CD4-positive, alpha-beta memory T cell (primary cell): ENCODE measurements at places on chromosomes 7 and 10. TPM values are rescaled to one million over a fixed set of nuclear protein-coding genes. Genes with fewer than 3 reads are reported as not detected.

DNA sequence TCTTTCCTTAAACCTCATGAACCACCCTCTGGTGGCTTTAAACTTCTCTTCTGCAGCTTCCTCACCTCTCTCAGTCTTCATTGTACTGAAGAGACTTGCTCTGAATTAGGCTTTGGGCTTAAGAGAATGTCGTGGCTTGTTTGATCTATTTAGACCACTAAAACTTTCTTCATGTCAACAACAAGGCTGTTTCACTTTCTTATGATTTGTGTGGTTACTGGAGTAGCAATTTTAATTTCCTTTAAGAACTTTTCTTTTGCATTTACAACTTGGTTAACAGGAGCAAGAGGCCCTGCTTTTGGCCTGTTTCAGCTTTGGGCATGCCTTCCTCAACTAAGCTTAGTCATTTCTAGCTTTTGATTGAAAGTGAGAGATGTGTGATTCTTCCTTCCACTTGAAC is 38.1 kb upstream of the CDHR3 start:
- no peak overlapping the region for H3K4me3 ChIP-seq
- no peaks in the 10 kb centered on the region for H3K36me3 ChIP-seq
- no peaks in the 10 kb centered on the region for H3K27me3 ChIP-seq
- DNase-seq = no peak
- no peak overlapping the region for H3K27ac ChIP-seq

DNA sequence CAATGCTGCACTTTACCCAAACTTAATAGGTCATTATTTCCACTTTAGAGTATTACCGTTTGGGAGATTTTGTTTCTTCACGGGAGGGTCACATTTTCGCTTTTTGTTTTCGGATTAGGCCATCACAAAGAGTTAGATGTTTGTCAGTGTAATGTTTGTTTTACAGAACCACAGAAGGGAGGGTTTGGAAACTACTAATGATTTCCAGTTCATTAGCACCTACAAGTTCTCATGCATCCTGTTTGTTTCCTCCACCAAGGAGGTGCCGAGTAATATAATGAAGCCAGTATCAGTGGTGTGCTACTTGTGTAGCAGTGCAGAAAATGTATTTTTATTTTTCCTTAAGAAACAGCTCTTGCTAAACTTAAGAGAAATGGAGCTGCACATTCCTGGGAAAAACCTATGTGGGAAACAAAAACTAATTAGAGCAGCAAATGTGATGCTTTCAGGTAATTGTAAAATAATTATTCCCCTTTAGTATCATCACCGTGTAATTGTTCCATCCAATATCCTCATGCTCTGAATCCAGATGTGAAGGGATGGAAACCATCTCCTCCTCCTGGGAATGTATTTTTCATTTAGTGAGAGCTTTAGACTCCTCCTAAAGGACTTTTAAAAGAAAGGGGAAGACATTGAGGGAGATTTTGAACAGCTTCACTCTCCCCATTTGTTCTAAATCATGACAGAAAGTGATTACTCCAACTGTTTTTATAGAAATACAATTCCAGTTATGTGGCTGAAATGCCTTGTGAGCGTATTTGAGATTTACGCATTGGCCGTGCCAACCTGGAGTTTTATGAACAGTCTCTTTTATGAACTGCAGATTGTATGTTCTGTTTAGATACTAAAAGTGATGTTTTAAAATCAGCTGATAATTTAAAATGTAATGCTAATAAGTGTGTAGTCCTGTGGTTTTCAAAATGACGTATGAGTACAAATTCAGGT is 5.6 kb downstream of the CELF2 start:
- H3K4me3 ChIP-seq = no peak overlapping the region
- peaks cover 15% of the 10 kb centered on the region for H3K27me3 ChIP-seq
- peaks cover 6% of the 10 kb centered on the region for H3K4me1 ChIP-seq
- H3K27ac ChIP-seq = no peak overlapping the region
- H3K36me3 ChIP-seq = no peaks in the 10 kb centered on the region

Gene AKR1C8
- 9.2 TPM for total RNA-seq

DNA sequence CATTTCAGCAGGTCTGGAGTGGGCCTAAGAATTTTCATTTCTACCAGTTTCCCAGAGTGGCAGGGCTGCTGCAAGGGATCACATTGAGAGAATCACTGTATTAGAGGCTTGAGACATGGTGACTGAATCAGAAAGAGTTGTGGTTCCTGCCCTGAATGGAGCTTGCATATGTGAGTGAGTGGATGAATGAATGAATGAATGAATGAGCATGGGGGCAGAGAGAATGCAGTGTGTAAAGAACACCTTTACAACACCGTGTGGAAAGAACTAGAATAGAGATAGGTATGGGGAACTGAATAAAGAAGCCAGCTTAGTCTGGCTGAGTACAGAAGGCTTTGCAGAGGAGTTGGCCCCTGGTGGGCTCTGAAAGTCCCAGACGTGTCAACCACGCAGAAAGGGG is 142.8 kb upstream of the AGK start:
- H3K4me1 ChIP-seq = no peaks in the 10 kb centered on the region
- DNase-seq = no peak
- H3K4me3 ChIP-seq = no peak overlapping the region
- H3K27ac ChIP-seq = no peak overlapping the region
- H3K27me3 ChIP-seq = no peaks in the 10 kb centered on the region
- H3K36me3 ChIP-seq = no peaks in the 10 kb centered on the region

Gene SPDYE16
- total RNA-seq = 0.73 TPM

GRCh38 chr10:67575532-67575931 is 120.5 kb downstream of the CTNNA3 start:
- H3K4me1 ChIP-seq = no peaks in the 10 kb centered on the region
- H3K4me3 ChIP-seq = no peak overlapping the region
- DNase-seq = no peak
- H3K27ac ChIP-seq = no peak overlapping the region
- H3K36me3 ChIP-seq = no peaks in the 10 kb centered on the region
- H3K27me3 ChIP-seq = no peaks in the 10 kb centered on the region

DNA sequence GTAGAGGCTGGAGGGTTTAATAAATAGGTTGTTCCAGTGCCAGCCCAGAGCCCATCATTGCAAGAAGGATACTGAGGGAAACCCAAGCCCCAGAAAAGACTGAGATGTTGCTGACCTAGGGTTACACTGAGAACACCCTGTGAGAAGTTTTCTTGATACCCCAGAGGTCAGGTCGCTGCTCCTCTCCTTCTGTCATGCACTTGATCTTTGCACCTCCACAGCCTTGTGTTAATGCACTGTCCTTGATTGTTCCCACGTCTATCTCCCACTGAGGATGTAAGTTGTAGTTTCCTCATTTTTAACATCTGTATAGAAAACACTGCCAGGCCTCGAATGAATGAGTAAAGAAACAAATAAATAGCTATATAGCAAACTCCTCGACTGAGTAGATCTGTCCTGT is 195.3 kb upstream of the AHR start:
- H3K27me3 ChIP-seq = no peaks in the 10 kb centered on the region
- no peak overlapping the region for H3K27ac ChIP-seq
- H3K4me3 ChIP-seq = no peak overlapping the region
- no peaks in the 10 kb centered on the region for H3K36me3 ChIP-seq
- DNase-seq = no peak

GRCh38 chr10:110067960-110068770 is 60.4 kb downstream of the ADD3 start:
- no peak overlapping the region for H3K4me3 ChIP-seq
- H3K4me1 ChIP-seq = peaks cover 96% of the 10 kb centered on the region
- no peaks in the 10 kb centered on the region for H3K36me3 ChIP-seq
- DNase-seq = peak; percentile 72

DNA sequence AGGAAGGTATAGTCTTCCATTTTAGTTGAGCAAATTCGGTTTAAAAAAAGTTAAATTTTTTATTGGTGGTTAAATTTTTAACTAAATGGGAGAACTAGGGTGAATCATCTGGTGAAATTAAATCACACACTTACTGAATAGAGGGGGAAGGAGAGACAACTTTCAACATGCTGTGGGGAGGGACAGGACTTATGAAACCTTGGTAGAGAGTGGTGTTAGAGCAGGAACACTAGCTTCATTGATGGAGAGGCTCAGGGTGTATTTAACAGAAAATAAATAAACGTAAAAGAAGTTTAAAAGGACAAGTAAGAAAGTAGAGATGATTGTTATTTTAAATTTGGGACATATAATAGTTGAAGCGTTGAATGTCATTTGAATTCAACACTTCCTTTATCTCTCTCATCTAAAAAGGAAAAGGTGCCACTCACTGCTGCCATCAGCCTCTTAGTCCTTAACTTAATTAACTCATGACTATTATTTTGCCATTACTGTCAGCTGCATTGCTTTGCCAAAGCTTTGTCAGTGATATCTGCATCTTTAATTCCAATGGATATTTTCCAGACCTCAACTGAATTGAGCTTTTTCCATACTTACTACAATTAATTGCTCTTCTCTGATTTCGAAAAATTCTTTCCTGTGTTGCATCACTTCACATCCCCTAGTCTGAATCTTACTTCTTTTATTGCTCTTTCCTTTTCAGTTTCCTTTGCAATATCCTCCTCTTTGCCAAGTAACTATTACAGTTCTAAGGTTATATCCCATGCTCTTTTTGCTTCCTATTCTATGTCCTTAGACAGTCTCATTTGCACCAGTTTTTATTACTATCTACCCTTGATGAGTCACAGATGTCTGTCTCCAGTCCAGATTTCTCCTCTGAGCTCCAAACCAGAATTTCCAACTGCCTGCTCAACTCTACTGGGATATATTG is 71.7 kb downstream of the GNAT3 start:
- no peaks in the 10 kb centered on the region for H3K36me3 ChIP-seq
- DNase-seq = no peak
- H3K27ac ChIP-seq = no peak overlapping the region
- no peaks in the 10 kb centered on the region for H3K27me3 ChIP-seq
- H3K4me1 ChIP-seq = no peaks in the 10 kb centered on the region
- no peak overlapping the region for H3K4me3 ChIP-seq

- no peaks in the 10 kb centered on the region for H3K36me3 ChIP-seq
- no peak for DNase-seq
- H3K27ac ChIP-seq = no peak overlapping the region
- peaks cover 5% of the 10 kb centered on the region for H3K4me1 ChIP-seq
Observed at GRCh38 chr7:99944497-99945070, 15.2 kb upstream of the GJC3 start.

DNA sequence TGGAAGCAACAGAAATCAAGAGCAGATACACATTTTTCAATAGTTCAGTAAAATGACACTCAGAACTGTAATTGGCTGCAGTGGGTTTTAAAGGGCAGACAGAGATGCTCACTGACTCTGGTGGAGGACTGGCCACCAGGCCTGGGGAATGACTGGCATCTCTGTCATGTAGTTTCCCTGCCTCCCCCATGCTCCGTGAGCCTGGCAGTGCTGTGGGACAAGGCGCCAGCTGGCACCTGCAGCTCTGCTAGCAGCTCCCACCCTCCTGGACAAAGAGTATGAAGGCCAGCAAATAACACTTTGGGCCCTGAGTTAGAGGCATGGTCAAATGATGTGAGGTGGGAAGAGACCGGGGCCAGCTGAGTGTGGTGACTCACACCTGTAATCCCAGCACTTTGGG is 15.0 kb downstream of the TSPAN33 start:
- no peak overlapping the region for H3K4me3 ChIP-seq
- H3K27me3 ChIP-seq = no peaks in the 10 kb centered on the region
- H3K4me1 ChIP-seq = no peaks in the 10 kb centered on the region
- DNase-seq = no peak
- no peaks in the 10 kb centered on the region for H3K36me3 ChIP-seq

- peaks cover 45% of the 10 kb centered on the region for H3K4me1 ChIP-seq
- H3K4me3 ChIP-seq = peak overlapping the region; percentile 9
- H3K36me3 ChIP-seq = no peaks in the 10 kb centered on the region
- peak; percentile 46 for DNase-seq
- H3K27me3 ChIP-seq = no peaks in the 10 kb centered on the region
Observed at GRCh38 chr7:142482891-142483658, 225.2 kb upstream of the PRSS58 start.

DNA sequence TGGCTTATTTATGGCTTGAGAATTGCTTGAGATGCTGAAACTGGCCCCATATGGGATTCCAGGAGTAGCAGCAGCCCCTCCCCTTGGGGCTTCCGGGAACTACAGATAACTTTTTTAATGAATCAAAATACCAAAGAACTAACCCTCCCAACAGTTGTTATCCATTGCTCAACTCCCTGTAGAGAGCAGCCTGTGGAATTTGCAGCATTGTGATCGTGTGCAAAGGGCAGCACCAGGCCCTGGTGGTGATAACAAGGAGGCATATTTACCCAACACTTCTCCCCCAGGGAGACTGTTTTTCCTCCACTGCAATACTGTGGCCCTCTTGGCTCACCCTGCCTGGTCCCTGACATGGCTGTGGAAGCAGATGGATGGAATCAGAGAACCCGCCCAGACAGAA is 196.2 kb downstream of the PLXNA4 start:
- no peaks in the 10 kb centered on the region for H3K4me1 ChIP-seq
- no peaks in the 10 kb centered on the region for H3K27me3 ChIP-seq
- no peak overlapping the region for H3K4me3 ChIP-seq
- H3K27ac ChIP-seq = no peak overlapping the region

GRCh38 chr10:114364726-114365125 is 39.6 kb downstream of the AFAP1L2 start:
- no peak for DNase-seq
- H3K27ac ChIP-seq = no peak overlapping the region
- no peaks in the 10 kb centered on the region for H3K27me3 ChIP-seq
- H3K4me3 ChIP-seq = no peak overlapping the region
- H3K36me3 ChIP-seq = no peaks in the 10 kb centered on the region
- H3K4me1 ChIP-seq = no peaks in the 10 kb centered on the region

Gene GRID2IP
- total RNA-seq = 0.81 TPM

DNA sequence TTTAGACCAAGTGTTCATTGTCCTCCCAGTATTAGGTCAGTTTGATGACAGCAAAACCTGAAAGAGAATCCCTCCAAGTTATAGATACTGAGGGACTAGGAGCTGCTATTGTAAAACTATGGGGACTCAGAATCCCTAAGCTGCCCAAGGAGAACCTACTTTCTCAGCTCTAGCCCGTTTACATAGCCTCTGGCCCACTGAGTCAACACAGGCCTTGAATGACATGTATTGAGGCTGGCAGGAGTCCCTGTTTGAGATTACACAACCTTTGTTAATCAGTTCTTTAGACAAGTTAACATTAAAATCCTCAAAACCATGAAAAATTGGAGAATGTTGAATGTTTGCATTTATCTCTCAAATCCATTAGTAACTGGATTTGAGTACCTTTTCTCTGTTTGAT is 1079.0 kb downstream of the KCNMA1 start:
- no peak for DNase-seq
- no peaks in the 10 kb centered on the region for H3K36me3 ChIP-seq
- H3K4me3 ChIP-seq = no peak overlapping the region
- no peaks in the 10 kb centered on the region for H3K4me1 ChIP-seq
- H3K27me3 ChIP-seq = no peaks in the 10 kb centered on the region

- no peaks in the 10 kb centered on the region for H3K27me3 ChIP-seq
- H3K4me3 ChIP-seq = peak overlapping the region; percentile 6
- H3K36me3 ChIP-seq = no peaks in the 10 kb centered on the region
- DNase-seq = no peak
Observed at GRCh38 chr10:88271761-88272543, 311.2 kb downstream of the RNLS start.
